ENCODE measurements at places on chromosomes 2 and 18.

DNA sequence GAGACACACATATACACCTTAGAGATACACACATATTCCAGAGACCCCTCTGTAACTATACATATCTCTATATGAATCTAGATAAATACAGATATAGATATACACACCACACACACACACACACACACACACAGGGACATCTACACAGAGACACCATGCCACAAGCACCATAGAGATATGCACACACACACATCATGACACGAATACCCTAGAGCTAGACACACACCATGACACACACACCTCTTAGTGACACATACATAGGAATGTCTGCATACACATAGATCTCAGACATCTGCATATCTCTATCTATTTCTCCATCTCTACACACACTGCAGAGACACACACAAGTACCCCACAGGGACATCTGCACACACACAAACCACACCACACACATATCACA lies 270.0 kb downstream of the CYRIA start:
- no peak for DNase-seq

DNA sequence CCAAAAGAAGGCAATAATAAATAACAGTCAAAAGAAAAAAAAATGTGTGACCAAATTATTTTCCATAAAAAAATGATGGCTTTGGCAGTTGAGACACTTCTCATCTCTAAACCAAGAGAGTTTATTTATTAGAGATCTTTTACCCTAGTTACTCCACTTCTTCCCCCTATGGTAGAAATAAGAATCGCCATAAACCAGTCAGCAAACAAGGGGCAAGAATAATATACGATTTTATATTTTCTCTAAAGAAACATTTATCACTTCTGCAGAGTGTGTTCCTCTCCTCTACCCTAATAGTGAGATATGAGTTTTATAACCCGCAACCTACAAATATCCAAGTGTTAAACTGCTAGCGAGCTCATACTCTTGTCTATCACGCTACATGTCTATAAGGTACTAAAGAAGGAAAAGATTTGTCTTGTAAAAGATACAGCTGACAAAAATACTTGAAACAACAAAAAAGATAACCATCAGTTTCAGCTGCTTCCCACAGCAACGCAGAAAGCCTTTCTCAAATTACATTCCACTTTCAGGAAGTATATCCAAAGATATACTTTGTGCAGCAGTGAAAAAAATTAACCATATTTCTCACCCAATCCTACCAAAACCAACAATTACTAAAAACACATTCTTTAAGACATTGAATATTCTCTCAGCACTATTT lies 2.3 kb downstream of the RNF103 start:
- no peak for DNase-seq

- DNase-seq, result no peak
Observed at GRCh38 chr18:13236411-13236810, 17.9 kb downstream of the LDLRAD4 start.

DNA sequence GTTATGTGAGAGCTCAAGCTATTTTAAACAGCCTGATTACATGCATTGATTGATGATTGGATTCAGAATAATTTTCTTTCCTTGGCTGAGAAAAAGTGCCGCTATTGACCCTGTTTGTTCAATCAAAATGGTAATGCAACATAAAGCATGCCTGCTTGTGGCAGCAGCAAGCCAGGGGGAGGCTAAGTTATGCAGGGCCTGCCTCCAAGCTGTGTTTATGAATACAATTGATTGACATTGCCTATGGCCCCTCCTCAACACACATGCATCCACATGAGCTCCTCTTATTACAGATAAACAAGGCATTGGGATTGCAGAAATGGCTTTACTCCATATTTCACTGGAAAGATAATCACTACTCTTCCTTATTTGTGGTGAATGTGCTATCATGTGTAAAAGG lies 395.6 kb downstream of the TDRD15 start:
- no peak for DNase-seq

- DNase-seq, result no peak
Observed at GRCh38 chr2:51079945-51080344, 48.0 kb upstream of the NRXN1 start.

GRCh38 chr2:20625491-20626391 lies 25.2 kb downstream of the HS1BP3 start:
- DNase-seq, result no peak

All from cortex of kidney (tissue), 1 donor.